Left renal cortex interstitium (tissue), 4 donors: ENCODE measurements at places on chromosomes 4 and X.

DNA sequence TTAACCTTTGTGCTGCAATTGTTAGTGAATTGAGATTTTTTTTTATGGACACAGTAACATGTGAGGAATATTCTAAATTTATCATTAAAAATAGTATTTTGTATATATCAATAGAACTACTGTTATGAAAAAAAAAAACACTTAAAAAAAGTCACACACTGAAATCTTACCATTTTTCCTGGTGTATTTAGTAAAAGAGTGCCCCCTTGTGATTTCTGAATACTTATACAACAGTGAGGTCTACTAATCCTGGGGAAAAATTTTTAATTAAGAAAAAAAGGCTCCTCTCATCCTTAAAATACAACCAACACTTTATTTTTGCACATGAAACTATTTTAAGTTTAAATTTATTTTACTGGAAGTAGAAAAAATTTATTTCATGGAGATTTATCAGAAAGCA lies 56.4 kb upstream of the SPOCK3 start:
- no peak for DNase-seq

GRCh38 chrX:15221321-15221720 lies 48.6 kb downstream of the ASB9 start:
- no peak for DNase-seq

- no peak for DNase-seq
Observed at GRCh38 chr4:171846232-171846631, 33.0 kb downstream of the GALNTL6 start.

GRCh38 chr4:9867751-9868425 lies 86.5 kb downstream of the DRD5 start:
- no peak for DNase-seq
